Choroid plexus epithelial cell (primary cell): ENCODE measurements at places on chromosomes 3 and 15.

DNA sequence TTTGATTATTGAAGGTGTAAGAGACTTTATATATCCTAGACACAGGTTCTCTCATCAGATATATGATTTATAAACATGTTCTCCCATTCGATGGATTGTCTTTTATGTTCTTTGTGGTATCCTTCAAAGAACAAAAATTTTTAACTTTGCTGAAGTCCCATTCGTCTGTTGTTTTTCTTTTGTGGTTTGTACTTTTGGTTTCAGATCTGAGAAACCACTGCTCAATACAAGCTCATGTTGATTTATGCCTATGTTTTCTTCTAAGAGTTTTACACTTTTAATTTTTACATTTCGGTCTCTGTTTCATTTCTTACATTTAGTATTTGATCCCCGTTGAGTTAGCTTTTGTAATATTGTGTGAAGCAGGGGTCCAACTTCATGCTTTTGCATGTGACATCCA, 103.3 kb upstream of the SPRED1 start:
- no peak for DNase-seq

- DNase-seq, result no peak
Observed at GRCh38 chr15:68512598-68512997, 66.2 kb upstream of the CORO2B start.

- DNase-seq, result no peak
Observed at GRCh38 chr15:31257286-31257685, 69.3 kb upstream of the KLF13 start.

DNA sequence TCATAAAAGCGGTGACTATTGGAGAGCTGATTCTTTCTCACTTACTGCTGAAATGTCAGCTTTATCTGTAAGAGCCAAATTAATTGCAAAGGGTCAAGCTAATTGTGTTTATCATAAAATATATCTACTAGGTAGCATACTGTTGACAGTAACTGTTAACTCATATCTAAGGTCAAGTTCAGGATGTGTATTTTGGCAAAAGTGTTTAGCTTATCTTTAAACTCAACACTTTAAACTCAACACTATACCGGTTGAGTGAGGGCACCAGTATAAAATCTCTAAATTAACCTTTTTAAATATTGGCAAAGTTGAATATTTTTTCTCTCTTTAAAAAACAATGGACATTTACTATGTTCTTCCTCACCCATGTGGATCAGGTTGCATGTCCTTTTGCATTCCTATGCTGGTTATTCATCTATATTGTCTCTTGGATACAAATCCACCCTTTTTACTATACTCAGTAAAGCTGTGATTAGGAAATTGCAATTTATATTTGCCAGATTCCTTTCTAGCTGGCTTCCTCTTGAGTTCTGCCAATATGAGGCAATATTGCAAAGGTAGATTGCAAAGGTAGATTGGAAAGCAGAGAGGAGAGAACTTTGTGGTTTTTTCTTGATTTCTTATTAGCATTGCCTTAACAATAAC, 344.6 kb upstream of the DCBLD2 start:
- DNase-seq, result peak; percentile 70

GRCh38 chr15:66638377-66638776, 63.7 kb upstream of the SMAD6 start:
- DNase-seq, result no peak
